ENCODE measurements at places on chromosomes 16 and 17.

- no peak for DNase-seq
These were observed 307.7 kb downstream of the WWOX start for GRCh38 chr16:78407191-78407590.

GRCh38 chr17:29145289-29146073 lies 34.7 kb downstream of the MYO18A start:
- peak; percentile 89 for DNase-seq

DNA sequence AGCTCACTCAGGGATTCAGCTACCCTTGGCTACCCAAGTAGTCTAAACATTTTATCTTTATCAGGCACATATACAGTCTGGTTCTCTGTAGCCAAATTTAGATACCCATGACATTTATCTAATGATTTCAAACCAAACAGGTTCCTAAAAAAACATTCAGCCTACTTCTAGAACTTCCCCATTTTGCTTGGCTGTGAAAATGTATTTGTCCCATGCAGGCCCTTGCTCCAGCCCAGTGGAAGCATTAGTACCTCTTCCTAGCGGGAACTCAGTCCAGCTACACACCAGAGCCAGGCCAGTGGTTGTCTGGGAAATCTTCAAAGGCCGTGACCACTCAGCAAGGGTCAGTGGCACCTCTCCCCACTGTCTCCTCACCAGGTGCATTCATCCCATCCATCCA lies 26.2 kb upstream of the NAGLU start:
- DNase-seq, result no peak

GRCh38 chr16:49014277-49015224 lies 267.1 kb downstream of the CBLN1 start:
- no peak for DNase-seq

- DNase-seq, result no peak
These were observed 126.1 kb downstream of the IRX5 start for GRCh38 chr16:55056585-55057401.

- peak; percentile 54 for DNase-seq
These were observed 622 bp downstream of the CUEDC1 start for GRCh38 chr17:57954397-57955182.
